ENCODE measurements at places on chromosomes 16 and 17.

DNA sequence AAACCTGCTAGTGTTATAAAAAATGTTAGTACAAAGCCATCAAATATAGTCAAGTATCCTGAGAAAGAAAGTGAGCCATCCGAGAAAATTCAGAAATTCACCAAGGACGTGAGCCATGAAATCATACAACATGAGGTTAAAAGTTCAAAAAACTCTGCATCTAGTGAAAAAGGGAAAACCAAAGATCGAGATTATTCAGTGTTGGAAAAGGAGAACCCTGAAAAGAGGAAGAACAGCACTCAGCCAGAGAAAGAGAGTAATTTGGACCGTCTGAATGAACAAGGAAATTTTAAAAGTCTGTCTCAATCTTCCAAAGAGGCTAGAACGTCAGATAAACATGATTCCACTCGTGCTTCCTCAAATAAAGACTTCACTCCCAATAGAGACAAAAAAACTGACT lies 31.7 kb downstream of the RBBP6 start:
- DNase-seq = no peak

DNA sequence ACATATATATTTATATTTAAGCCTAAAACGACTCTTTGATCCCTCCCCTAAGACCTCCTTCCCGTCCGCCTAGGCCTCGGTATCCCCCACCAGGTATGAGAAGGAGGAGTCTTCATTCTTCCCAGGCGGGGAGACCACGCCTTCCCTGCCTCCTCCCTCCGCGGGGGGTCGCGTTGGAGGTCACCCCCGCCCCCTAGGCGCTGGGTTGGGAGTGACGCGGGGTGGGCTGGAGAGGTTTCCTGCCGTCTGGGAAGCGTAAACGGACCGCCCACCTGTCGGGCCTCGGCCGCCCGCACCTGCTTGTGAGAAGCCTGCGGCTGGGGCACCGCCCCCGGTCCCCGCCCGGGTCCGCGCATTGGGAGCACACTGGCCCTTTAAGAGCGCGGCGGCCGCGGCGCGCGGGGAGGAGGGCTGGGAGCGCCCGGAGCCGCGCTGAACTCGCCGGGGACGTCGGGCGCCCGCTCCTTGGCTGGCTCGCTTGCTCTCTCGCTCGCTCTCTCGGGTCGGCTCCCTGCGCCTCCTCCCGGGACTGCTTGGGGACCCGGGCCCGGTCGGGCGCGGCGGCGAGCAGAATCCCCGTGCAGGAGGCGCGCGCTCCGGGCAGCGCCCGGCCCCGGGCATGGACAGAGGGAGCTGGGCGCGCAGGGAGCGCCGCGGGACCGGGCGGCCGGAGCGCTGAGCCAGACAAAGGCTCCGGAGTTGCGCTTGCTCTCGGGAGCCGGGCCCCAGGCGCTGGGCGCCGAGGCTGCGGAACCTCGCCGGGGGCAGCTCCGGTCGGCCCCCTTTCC lies at the start of gene MMP15:
TSS of gene MMP15 (plus strand) at position 404 of the 788 bp plus-strand sequence. CDS start 597 bp downstream, outside the sequence.
- peak; percentile 44 for DNase-seq

GRCh38 chr17:80191192-80191591 lies 21.4 kb downstream of the CARD14 start:
- no peak for DNase-seq

DNA sequence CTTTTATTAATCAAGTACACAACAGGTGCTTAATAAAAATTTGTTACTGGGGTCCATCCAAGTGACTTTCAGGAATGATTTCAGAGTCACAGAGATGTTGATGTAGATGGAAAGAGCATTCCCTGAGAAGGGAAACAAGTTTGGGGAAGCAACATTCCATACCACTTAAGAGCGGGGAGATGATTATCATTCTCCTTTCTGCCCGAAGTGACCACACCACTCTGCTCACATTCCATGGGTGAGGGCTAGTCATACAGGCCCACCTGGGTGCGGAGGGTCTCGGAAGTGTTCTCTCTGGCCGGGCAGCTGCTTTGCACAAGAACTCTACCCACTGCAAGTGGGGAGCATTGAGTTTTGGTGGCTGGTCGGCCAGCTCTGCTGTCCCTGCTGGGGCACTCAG lies 231.4 kb downstream of the SNX29 start:
- DNase-seq = no peak

DNA sequence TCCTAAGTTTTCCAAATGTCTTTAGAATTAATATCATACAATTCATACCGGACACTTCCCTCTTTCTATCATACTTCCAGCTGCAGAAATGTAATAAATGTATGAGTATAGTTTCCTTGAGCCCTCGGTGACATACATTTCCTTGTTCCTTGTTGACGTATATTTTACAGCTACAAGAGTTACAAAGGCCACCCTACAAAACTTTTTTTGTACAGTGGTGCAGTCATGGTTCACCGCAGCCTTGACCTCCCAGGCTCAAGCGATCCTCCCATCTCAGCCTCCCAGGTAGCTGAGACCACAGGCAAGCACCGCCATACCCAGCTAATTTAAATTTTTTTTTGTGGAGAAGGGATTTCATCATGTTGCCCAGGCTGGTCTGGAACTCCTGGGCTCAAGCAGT lies 7.2 kb upstream of the DUS1L start:
- DNase-seq = no peak

GRCh38 chr16:10669791-10670190 lies 24.9 kb downstream of the TEKT5 start:
- DNase-seq = no peak

DNA sequence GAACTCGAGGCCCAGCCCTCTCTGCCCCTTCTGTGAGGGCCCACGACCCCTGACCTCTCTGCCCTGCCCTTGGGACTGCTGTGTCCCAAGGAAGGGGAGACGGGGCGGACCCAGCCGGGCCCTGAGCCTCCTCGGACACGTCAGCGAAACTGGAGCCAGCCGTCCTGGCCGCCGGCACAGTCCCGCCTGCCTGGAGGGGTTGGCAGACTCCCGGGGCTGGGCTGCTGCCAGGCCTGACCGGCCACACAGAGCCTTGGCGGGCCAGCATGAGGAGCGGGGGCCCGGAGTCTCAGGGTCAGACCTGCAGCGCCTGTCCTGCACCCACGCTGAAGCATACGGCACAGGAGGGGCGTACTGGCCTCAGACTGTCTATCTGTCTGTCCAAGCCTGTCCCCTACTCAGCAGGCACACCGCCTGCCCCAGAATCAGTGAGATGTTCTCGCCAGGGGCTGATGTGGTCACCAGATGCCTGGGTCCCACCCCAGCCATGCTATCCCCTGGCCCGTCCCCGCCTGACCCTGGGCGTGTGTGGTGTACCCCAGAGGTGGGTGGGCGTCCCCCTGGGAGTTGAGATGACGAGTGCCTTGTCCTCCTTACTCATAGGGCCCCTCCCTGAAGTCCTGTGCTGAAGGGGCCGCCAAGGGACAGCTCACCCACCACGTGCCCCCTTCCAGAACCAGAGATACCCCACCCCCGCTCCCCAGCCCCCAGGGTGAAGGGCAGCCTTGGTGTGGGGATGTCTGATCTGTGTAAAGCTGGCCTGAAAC lies 4.7 kb downstream of the VASN start:
- DNase-seq = no peak

GRCh38 chr17:39015546-39015935 lies 48.3 kb upstream of the FBXO47 start:
- no peak for DNase-seq

DNA sequence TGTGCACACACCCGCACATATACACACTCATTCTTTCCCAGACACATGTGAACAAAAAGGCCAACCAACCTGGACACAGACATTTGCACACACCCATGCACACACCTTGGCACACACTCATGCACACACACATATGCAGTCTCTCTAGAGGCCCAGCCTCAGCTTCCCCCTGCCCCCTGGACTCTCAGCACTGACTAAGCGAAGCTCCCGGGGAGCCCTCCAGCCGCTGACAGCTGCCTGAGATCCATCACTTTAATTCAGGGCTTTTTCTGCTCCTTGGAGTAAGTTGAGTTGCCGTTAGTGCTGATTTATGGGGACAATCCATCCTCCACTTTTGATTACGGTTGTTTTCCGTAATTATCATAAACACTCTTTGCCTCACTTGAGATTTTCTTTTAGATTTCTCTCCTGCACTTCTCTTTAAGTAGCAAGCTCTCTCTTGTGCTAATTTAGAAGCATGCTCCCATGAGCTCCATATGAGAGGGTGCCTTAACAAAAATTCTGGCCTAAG lies 158.6 kb upstream of the CDC42EP4 start:
- DNase-seq = no peak

DNA sequence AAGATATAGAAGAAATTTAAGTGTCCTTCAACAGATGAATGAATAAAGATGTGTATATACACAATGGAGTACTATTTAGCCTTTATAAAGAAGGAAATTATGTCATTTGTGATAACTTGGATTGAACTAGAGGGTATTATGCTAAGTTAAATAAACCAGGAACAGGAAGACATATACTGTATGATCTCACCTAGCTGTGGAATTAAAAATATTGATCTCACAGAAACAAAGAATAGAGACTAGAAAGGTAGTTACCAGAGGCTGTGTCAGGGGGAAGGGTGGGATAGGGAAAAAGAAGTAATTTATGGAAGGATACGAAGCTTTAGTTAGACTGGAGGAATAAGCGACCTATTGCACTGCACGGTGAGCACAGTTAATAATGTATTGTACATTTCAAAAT lies 5.4 kb upstream of the ZNF267 start:
- DNase-seq = no peak

DNA sequence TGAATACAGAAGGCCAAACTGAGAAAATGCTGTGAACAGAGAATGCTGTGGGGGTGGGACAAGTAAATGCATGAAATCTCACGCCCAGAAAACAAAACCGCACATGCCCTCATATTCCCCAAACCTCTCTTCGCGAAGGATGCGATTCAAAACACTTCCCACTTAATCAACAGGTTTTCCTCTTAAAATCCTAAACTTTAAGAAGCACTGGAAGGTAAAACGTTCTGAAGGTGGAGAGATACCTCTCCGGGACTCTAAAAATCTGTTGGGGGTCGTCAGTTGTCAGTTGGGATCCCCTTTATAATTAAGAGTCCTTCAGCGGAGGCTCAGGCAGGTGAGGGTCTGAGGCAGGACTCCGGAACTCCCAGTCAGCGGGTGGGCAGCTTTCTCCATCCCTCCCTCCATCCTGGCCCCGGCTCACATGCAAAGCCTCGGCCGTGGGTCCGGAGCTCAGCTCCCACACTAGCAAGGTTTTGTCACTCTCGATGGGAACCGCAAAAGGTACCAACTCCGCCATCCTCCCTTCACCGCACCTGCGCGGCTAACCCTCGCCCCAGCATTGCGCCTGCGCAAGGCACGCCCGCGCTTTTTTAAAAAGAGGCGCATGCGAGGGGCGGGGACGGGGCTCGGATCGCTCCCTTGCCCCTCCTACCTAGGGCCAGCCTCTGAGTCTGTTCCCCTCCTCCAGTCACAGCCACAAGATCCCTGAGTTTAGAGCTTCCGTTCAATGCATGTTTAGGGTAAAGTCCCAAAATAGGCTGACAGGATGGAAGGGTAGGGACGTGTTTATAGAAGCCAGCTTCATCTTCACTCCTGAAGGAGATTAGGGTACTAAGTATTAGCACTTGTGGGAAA lies at the start of gene RDM1:
TSS of gene RDM1 (minus strand) at position 563 of the 855 bp plus-strand sequence. CDS start at position 517, 46 bp downstream.
- DNase-seq = peak; percentile 42

GRCh38 chr16:30551781-30552180 lies 6.4 kb downstream of the ZNF764 start:
- DNase-seq = no peak

DNA sequence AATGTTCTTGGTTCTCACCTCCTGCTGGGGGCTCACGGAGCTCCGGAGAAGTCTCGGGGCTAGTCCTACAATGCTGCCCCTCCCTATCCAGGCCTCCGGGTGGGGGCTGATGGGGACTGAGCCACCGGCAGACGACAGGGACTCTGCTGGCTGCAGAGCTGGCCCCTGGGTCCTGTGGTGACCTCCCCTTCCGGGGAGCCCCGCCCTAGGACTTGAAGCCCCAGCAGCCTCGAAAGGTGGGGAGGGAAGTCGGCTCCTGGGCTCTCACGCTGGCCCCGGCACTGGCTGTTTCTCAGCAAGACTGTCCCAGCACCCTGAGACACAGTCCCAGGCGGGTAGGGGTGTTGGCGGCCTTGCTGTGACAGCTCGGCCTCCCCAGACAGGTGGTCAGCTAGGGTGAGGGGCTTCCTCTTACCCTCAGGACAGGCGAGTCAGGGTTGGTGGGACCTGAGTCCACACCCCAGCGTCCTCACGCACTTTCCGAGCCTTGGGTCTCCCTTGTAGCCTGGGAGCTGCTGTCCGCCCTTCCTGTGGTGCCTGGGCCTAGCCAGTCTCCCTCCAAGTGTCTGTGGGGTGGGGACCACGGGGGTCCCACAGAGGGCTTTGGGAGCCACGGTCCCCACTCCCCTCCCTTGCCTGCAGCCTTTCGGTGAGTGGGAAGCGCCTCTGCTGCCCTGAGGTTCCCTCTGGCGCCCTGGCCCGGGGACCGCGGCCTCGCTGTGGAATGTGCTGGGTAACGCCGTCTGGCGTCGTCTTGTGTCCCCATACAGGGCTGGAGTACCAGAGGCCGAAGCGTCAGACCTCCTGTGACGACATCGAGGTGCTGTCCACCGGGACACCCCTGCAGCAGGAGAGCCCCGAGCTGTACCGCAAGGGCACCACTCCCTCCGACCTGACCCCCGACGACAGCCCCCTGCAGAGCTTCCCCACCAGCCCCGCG lies 76.6 kb downstream of the KLHDC4 start:
- no peak for DNase-seq

DNA sequence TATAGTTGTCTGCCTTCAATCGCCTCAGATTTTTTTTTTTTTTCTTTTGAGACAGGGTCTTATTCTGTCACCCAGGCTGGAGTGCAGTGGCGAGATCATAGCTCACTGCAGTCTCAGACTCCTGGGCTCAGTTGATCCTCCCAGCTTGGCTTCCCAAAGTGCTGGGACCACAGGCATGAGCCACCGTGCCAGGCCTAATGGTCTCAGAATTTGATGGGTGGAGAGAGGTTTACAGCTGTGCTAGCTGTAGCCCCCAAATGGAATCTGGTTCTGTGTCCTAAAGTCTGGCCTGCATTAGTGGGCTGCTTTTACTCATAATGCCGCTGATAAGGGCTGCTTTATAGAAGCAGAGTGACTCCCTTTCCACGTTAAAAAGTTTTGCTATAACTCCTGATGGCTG lies 5.1 kb downstream of the ZNRF1 start:
- DNase-seq = no peak

- DNase-seq = no peak
These were observed 16.8 kb upstream of the PMP22 start for GRCh38 chr17:15281909-15282308.

DNA sequence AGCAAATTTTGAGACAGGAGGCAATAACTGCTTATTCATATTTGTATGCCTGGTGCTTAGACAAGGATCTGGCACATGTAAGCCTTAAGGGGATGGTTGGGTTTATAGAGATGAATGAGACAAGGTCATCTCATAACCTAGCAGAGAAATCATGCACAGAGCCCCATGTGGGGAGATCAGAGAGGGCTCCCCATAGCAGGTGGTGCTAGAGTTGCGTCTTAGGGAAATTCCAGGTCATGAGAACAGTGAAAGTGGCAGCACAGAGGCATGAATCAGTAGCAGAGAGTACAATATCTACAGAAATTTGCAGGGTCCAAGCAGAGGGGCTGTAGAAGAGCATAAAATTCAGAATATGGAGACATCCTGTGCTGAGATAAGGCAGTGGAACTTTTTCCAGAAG lies 57.3 kb downstream of the SLC6A2 start:
- no peak for DNase-seq
